ENCODE measurements at places on chromosomes 13 and 19.

GRCh38 chr19:6802336-6803035 lies 30.0 kb downstream of the VAV1 start:
- DNase-seq = no peak

DNA sequence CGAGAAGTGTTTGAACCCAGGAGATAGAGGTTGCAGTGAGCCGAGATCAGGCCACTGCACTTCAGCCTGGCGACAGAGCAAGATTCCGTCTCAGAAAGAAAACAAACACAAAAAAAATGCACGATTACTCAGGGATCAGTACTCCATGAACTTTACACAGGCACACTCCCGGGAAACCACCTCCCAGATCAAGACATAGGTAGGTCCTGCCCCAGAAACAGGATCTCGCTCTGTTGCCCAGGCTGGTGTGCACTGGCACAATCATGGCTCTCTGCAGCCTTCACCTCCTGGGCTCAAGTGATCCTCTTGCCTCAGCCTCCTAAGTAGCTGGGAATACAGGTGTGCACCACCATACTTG lies 11.2 kb downstream of the VASP start:
- DNase-seq = no peak

DNA sequence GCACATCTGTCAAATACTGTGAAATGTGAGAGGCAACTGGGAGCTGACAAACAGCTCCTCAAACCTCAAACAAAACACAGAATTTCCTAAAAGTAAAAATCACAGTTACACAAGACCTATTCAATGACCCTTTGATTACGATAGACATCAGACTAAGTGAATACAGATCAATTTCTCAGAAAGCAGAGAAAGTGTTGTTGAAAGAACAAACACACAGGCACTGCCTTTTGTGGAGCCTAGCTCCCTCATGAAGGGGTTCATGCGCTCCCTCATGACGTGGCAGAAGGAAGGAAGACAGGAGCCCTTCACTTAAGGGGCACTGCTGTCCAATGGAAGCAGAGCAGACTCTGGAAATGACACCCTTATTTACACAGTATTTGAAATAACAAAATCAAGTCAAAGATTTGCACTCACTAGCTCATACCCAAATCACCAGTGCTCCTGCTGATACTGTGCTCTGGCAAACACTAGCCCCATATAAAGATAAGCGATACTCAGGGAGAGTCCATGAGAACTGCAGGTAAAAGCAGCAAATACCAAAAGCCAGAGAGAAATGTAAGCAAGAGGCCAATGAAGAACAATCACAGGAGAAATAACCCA lies 144.9 kb downstream of the KLF12 start:
- no peak for DNase-seq

DNA sequence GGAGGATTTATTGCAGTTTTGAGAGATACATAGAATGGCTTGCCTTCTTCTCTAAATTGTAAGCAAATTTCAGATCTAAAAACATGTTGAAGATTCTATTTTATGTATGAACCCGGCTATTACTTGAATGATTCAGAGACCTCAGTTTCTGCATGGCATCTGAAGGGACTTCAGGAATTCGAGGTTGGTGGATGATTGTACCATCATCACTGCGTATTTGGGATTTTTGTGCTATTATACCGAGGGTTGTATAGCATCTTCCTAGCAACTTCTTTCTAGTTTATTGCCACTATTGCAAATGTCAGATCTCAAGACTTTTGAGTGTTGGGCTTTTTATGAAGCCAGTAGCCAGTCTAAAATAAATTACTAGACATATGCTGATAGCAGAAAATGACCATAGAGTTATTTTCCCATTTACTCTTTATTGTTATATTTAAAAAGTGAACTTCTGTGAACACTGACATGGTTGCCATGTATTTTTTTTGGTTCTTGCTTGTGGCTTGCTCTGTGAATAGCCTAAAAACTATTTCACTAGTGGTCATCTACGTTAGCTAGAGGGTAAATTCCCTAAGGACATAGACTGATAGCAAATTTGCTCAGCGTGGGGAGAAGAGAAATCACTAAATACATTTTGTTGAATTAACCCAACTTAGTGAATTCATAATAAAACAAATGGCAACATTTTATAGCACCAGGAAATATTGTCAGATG lies 70.6 kb upstream of the KLF12 start:
- no peak for DNase-seq

GRCh38 chr13:77002590-77003190 lies 10.8 kb downstream of the CLN5 start:
- peak; percentile 18 for DNase-seq

DNA sequence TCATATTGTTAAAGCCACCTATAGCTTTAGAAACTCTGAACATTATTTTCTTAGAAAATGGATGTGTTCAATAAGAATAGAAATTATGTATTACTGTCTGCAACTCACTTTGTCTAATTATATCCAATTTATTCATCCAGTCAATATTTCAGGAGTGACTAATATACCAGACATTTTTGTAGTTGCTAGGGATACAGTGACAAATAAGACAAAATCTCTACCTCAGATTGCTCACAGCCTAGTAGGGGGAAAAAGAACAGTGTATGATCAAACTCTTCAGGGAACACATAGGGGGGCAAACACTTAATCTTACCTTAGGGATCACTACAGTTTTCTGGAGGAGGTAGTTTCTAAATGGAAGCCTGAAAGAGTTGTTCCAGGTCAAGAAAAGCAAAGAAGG lies 8.6 kb downstream of the BRCA2 start:
- no peak for DNase-seq

DNA sequence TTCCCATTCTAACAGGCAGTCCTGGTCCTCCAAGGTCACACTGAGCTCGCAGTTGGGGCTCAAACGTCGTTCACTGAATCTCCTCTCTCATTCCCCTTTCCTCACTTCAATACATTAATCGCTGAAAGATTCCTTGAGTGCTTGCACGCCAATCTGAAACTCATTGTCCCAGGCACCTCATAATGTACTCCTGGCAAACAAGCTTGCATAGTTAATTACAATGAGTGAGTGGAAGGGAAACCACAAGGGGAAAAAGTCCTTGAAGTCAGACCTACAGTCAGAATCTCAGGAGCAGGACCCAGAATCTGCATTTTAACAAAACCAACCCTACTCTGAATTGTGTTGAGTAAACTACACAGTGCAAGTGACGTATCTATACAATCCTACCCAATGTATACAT lies 86.9 kb downstream of the CRYL1 start:
- no peak for DNase-seq

GRCh38 chr19:56367829-56368711 lies 25.3 kb downstream of the ZNF582 start:
- no peak for DNase-seq

DNA sequence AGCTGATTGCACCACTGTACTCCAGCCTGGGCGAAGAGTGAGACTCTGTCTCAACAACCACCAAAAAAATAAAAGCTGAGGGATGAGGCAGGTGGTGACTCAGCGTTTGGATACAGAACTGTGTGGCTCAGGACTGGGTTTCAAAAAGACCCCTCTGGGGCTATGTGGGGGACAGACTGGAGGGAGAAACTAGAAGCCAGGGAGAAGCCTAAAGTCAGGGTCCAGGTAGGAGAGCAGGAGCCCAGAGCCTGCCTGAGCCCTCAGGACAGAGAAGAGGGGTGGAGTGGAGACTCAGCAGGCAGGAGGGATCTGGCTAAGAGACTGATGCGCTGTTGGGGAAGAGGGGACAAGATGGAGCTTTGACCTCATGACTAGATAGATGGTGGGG lies 1.8 kb upstream of the CD37 start:
- no peak for DNase-seq

Data from SW480 (cell line).